Glutamatergic neuron (in vitro differentiated cells): ENCODE measurements at places on chromosomes 1 and 21. TPM values are rescaled to one million over a fixed set of nuclear protein-coding genes. Genes with fewer than 3 reads are reported as not detected.

- DNase-seq, result no peak
Observed at GRCh38 chr1:202967684-202968281, 726 bp upstream of the CYB5R1 start.

- DNase-seq, result no peak
Observed at GRCh38 chr21:33075596-33076195, 5.8 kb downstream of the OLIG1 start.

- no peak for DNase-seq
Observed at GRCh38 chr1:34137411-34137810, 27.6 kb downstream of the CSMD2 start.

GRCh38 chr1:3852091-3852490, 4.9 kb downstream of the CEP104 start:
- no peak for DNase-seq

DNA sequence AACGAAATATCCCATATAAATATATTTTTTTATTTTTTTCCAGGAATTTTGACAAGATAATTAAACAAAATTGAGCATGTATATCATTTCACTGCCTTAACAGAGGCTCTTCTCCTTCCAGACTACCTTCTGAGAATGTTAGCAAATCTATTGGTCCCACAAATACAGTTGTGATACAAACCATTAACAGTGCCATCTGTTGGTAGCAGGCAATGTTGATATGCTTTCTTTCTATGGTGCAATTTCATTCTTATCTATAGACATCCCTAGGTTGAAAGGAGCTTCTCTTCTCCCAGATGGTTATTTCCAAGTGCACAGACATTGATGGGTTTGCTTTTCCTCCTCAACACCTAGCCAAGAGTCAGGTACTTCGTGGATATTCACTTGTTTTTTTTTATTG, 303.6 kb downstream of the USH2A start:
- no peak for DNase-seq

GRCh38 chr1:48725341-48726046, 51.2 kb downstream of the BEND5 start:
- DNase-seq, result no peak

GRCh38 chr1:68758666-68759209, 261.9 kb upstream of the DEPDC1 start:
- no peak for DNase-seq

DNA sequence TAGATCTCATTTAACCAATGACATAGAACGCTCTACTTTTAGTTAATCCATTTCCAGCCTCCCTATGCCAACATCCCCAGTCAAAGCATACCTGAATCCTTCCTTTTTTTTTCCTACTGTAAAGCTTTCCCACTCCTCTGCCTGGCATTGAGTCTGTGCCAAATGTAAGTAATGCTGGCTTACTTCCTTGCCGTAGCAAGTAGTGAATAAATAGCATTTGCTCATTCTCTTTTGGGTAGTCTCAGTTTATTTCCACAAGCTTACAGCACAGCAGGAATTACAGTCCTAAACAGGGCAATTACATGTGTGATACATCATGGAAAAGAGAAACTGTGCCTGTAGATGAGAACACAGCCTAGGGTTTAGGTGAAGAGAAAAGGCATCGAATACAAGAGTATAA, 352.6 kb upstream of the NEGR1 start:
- DNase-seq, result no peak

DNA sequence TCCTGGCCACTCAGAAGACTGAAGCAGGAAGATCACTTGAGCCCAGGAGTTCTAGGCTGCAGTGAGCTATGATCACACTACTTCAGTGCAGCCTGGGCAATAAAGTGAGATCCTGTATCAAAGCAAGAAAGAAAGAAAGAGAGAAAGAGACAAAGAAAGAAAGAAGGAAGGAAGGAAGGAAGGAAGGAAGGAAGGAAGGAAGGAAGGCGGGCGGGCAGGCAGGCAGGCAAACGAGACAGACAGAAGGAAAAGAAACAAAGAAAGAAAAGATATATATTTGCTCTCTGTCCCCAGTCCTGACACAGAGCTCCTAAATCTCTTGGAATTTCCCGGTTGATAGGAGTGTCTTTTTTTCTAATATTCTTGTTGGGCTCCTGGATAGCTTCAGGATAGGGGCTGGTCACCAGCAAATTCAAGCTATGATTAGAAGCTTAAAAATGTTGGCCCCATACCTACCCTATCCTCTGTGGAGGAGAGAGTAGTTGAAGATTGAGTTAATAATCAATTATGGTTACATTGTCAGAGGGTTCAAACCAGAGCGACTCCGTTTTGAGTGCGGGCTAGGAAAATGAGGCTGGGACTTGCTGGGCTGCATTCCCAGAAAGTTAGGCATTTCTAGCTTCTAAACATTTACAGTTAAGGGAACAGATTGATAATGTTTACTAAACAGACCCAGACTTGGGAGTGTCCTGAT, 3.3 kb upstream of the MIGA1 start:
- no peak for DNase-seq

- DNase-seq, result no peak
Observed at GRCh38 chr1:224820341-224820740, 109.1 kb upstream of the DNAH14 start.

DNA sequence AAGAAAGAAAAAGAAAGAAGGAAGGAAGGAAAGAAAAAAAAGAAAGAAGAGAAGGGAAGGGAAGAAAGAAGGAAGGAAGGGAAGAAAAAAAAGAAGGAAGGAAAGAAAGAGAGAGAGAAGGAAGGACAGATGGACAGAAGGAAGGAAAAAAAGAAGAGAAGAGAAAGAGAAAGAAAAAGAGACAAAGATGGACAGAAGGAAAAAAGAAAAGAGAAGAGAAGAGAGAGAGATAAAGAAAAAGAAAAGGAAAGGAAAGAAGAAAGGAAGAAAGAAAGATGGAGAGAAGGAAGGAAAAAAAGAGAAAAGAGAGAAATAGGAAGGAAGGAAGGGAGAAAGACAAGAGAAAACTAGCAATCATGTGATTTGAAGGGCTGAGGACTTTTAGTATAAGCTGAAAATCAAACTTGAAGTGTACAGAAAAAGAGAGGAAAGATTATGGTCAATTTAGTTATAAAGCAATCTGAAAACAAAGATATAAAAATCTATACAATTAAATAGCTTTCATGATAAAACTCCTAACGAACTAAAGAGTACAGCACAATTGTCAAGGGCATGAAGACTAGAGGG, 115.3 kb downstream of the LTN1 start:
- DNase-seq, result no peak

DNA sequence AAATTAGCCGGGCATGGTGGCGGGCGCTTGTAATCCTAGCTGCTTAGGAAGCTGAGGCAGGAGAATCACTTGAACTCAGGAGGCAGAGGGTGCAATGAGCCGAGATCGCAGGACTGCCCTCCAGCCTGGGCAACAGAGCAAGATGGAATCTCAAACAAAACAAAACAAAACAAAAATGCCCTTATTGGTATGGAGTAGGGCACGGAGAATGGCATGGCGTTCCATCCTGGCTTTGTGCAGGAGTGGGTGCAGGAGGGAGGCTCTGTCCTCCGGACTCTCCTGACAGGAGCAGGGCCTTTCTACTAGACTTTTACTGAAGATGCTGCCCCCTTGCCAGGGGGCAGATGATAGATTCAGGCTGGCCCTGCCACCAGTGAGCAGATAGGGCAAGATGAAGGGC, 1.0 kb downstream of the TMEM61 start:
- no peak for DNase-seq

- DNase-seq, result no peak
Observed at GRCh38 chr1:9417695-9418094, 121.6 kb upstream of the SLC25A33 start.

- no peak for DNase-seq
Observed at GRCh38 chr1:225737161-225737560, 40.5 kb upstream of the SRP9 start.

DNA sequence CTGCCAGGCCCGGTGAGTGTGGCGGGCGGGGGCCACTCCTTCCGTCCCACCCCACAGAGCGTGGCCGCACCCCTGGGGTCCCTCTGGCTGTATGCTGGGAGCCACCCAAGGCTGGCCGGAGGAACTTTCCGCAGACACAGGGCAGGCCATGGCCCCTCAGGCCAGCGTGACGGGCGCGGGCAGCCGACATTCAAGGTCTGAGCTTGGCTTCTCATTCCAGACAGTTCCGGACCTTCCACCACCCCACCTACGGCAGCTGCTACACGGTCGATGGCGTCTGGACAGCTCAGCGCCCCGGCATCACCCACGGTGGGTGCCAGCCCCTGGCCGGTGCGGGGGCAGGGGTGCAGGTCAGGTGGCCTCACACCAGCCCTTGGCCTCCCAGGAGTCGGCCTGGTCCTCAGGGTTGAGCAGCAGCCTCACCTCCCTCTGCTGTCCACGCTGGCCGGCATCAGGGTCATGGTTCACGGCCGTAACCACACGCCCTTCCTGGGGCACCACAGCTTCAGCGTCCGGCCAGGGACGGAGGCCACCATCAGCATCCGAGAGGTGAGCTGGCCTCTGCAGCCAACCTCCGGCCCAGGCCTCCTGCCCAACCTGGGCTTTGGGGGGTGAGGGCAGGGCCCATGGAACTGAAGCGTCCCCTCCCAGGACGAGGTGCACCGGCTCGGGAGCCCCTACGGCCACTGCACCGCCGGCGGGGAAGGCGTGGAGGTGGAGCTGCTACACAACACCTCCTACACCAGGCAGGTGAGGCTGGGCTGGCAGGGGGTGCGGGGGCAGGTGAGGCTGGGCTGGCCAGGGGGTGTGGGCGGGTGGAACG, 7.3 kb downstream of the SCNN1D start:
- DNase-seq, result peak; percentile 31

- DNase-seq, result no peak
Observed at GRCh38 chr1:152817309-152817708, 5.5 kb downstream of the LCE1B start.

GRCh38 chr21:38293113-38293512, 36.3 kb downstream of the KCNJ15 start:
- DNase-seq, result no peak

KLF17 gene
- 10.9 TPM for total RNA-seq

VASH2 gene
- 59.8 TPM for total RNA-seq

ETS2 gene
- 16.2 TPM for total RNA-seq

S100A8 gene
- not detected for total RNA-seq

ST6GALNAC3 gene
- 6.5 TPM for total RNA-seq

ST6GALNAC5 gene
- 141 TPM for total RNA-seq

SORT1 gene
- 53.2 TPM for total RNA-seq

HTR6 gene
- not detected for total RNA-seq

CLCA4 gene
- not detected for total RNA-seq

FCRL5 gene
- not detected for total RNA-seq
